Endothelial cell of coronary artery (primary cell): ENCODE measurements at places on chromosomes 1 and 21. TPM values are rescaled to one million over a fixed set of nuclear protein-coding genes. Genes with fewer than 3 reads are reported as not detected.

Gene TMEM200B
- 0.36 and 1.6 TPM in 2 replicates for total RNA-seq

Gene C8B
- total RNA-seq: not detected in 2 replicates

Gene NUP210L
- 0.09 TPM in 2 replicates for total RNA-seq

Gene GJA8
- not detected in 2 replicates for total RNA-seq
